HFF-Myc (cell line): ENCODE measurements at places on chromosomes 5 and 9.

- no peak for DNase-seq
Observed at GRCh38 chr9:133515240-133515610, 9.5 kb downstream of the MYMK start.

DNA sequence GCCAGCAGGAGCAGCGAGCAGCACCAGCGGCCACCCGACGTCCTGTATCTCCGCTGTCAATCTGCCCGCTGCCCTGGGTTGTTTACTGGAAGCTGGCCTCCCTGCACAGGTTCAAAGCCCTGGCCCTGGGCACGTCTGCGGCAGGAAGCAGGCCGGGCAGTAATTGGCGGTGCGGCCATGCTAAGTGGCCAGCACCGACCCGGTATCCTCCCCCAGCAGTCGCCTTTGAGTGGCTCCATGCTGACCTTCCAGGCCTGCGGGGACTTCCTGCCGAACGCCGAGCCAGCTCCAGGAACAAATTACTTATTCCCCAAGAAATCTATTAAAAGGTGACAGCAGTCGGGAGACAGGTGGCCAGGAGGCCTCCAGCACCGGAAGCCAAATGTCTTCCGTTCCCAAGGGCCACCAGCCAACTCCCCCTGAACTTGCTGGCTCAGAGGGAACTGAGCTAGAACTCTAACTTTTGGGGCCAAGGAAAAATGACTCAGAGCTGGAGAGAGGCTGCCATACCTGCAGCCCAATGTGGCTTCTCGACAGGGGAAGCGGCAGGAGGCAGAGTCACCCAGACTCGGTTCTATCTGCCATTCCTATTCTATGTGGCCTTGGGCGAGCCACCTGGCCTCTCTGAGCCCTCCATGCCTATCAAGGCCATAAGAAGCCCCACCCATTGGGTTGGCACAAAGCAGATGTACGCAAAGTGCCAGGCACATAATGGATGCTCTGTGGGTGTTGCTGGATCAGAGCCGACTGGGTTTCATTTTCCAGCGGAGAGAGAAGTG is 13.7 kb upstream of the PSMB7 start:
- no peak for DNase-seq

- no peak for DNase-seq
Observed at GRCh38 chr5:62127098-62127736, 178.8 kb upstream of the KIF2A start.

DNA sequence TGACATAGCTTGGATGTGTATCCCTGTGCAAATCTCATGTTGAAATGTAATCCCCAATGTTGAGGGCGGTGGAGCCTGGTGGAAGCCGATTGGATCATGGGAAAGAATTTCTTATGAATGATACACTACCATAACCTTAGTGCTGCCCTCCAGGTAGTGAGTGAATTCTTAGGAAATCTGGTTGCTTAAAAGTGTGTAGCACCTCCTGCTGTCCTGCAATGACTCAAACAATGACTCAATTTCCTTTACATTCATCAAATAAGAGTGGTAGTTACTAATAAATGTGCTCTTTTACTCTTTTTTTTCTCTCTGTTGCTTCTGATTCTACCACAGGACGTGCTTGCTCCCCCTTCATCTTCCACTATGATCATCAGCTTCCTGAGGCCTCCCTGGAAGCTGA is 1696.0 kb upstream of the CDH9 start:
- no peak for DNase-seq

- no peak for DNase-seq
Observed at GRCh38 chr5:87307796-87308423, 40.2 kb downstream of the RASA1 start.

- DNase-seq: peak; percentile 2
Observed at GRCh38 chr5:113608113-113608596, 94.7 kb downstream of the YTHDC2 start.

GRCh38 chr5:125719681-125720347 is 703.4 kb upstream of the GRAMD2B start:
- peak; percentile 39 for DNase-seq

GRCh38 chr5:170755679-170756456 is 27.7 kb upstream of the GABRP start:
- no peak for DNase-seq

- no peak for DNase-seq
Observed at GRCh38 chr5:136025900-136026299, 2.9 kb upstream of the TGFBI start.

DNA sequence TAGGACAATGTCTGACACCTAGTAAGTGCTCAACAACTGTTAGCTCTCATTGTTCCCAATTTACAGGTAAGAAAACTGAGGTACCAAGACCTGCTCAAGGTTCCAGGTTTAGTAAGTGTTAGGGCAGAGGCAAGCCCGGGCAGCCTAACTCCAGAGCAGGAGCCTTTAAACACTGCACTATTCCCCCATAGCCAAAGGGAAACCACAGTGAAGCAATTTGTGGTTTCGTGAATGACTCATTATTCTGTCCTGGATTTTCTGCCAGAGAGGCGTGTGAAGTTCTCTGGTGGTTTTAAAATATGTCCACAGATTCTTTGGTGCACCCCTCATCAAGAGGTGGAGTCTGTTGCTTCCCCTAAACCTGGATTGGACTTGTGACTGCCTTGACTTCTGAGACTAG is 1.0 kb upstream of the MCC start:
- DNase-seq: peak; percentile 96

DNA sequence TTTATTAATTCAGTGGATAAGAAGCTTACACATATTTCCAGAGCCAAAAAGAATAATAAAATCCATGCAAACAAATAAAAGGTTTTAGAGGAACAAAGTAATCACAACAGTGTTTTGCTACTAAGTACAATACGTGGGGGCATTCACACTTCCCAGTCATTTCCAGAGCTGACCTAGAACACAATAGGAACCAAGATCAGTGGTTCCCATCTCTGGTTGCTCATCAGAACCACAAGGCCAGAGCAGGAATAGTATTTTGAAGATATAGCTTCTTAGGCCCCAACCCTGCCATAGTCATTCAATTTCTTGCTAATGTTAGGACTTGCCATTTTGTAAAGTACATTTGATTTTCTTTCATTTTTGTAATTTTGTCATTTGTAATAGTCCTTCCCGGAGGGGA is 215.4 kb downstream of the NR3C1 start:
- DNase-seq: no peak

DNA sequence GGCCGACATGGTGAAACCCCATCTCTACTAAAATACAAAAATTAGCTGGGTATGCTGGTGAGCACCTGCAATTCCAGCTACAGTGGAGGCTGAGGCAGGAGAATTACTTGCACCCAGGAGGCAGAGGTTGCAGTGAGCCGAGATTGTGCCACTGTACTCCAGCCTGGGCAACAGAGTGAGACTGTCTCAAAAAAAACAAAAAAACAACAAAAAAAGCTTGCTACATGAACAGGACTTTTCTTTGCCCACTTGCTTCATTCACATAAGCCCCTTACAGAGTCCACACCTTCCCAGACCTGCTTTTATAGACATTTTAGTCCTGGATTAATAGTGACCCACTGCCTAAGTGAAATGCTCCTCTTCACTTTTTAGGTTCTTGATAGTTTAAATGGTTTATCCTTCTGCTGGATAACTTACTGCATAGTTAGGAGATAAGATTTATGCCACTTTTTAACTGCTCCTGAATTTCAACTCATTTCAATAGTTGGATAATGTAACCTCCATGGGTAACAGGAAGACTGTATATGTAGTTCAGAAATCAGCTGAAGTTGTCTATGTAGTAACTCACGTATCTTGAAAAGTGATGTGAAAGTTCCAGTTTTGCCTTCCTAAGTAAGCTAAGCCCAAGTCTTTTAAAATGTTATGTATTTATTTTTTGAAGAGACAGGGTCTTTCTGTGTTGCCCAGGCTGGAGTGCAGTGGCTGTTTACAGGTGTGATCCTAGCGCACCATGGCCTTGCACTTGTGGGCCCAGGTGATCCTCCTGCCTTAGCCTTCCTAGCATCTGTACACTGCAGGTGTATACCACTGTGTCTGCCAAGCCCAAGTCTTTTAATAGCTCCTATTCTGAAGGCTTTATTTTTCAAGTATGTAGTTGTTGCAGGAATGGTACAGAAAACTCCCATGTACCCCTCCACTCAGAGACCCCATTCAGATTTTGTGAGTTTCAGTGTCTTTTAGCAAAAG is 19.7 kb downstream of the SUB1 start:
- DNase-seq: no peak

GRCh38 chr9:24118190-24118589 is 292.1 kb upstream of the ELAVL2 start:
- DNase-seq: no peak

DNA sequence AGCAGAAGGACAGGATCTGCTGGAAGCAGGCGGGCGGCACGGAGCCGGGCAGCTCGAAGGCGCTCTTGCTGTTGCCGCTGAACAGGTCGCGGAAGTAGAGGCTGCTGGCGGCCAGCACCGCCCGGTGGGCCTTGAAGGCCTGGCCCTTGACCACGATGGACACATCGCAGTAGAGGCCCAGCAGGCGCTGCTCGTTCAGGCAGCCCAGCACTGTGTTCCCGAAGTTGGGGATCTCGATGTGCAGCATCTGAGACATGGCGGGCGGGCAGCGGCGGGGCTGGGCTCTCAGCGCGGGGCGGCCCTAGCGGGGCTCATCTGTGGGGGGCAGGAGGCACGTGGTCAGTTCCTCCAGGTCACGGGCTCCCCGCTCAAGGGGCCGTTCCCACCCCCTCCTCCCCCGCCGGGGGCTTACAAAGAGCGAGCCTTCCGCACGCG is 44.8 kb downstream of the NACC2 start:
- DNase-seq: no peak

- DNase-seq: no peak
Observed at GRCh38 chr9:102796244-102796643, 198.9 kb upstream of the CYLC2 start.

DNA sequence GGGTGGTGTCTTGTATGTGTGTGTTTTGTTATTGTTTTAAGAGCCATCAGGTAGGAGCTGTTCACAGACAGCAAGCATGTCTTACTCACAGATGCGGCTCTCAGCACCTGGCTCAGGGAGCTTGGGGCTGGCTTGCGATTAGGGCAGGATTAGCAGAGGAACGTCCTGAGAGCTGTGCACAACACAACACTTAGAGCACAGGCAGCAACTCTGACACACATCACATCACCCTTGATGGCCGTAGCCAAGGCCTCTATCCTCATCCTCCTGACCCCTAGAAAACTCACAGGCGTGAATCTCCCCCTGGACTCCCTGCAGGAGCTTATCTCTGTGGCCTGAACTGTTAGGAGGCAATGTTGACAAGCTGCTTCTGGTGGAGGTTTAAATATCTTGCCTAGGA is 7.1 kb upstream of the IL17B start:
- no peak for DNase-seq

GRCh38 chr5:59401637-59402036 is 491.9 kb downstream of the PDE4D start:
- no peak for DNase-seq

GRCh38 chr9:20253635-20254034 is 368.7 kb downstream of the MLLT3 start:
- DNase-seq: no peak

DNA sequence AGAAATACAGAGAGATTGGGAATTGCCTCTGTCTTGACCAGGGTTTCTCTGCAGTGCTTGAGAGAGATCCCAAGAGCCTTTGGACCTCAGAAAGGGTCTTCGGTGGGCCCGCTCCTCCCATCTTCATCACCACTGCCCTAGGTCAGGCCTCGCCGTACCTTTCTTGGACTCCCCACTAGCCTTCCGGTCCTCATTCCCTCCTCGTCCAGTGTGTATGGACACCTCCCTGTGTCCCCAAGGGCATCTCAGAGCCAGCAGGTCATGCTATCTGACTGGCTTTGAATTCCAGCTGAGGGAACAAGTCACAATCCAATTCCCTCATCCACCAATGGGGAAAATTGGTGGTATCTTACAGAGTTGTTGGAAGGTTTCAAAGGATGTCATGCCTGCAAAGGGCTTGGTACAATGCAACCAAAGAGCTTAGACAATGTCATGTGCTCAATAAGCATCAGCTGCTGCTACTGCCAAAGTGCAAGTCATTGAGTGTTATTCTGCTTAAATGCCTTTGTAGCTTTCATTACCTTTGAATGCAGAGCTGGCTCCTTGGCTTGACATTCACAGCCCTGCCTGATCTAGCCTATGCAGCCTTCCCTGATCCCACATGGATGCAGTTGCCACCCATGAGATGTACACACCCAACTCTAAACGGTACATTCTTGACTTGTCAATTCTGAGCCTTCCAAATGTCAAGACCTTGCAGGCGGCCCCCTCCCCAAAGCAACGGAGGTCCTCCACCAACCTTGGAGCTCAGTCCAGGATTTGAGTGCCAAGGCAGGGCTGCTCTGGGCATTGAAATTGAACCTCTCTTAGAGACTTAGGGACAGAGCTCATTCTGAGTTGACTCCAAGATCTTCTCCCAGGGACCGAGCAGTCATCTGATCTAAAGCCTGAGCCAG is 58.0 kb downstream of the HRH2 start:
- no peak for DNase-seq

- DNase-seq: no peak
Observed at GRCh38 chr9:77177894-77178794, 810 bp downstream of the VPS13A start.

DNA sequence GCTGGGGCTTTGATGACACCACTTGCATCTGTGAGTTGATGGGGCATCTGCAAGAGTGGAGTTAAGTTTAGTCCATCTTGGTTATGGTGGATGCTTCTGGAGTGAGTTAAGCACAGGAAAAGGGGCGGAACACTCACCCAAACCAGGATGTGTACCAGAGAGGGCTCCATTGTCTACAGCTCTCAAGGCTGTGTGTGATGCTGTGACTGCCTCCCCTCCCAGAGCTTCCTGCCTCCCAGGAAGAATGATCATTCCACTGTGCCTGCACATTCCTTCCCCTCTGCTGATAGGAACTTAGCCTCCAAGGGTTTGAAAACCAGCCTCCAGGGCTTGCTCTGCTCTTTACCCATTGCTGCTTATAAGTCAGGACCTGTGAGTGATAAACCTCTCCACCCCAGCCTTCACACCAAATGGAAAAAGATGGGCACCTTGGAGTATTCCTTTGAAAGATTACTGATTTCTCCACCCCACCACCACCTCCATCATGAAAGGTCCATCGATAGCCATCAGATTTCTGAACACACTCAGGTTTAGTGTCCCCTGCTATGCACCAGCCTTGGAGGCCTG is 160.1 kb upstream of the SPRY4 start:
- no peak for DNase-seq

DNA sequence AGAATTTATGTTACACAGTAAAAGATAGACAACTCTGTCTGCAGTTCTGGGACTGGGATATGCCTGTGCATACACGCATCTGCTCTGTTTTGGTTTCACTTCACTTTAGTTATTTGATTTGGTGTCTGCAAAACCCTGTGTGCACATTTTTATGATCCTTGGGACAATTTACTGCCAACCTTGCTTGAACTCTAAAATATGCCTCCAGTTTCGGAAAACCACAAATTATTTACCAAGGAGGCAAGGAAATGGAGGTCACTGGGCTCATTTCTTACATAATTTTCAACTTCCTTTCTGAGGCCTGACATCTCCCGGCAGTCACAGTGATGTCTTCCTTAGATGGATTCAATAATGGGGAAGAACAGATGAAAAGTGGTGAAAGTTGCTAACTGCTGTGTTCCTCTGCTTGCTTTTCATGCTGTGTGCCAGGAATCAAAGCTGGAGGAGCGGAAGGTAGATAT is 61.2 kb upstream of the TAF11L2 start:
- no peak for DNase-seq

GRCh38 chr5:44178414-44178813 is 210.8 kb downstream of the FGF10 start:
- DNase-seq: no peak

GRCh38 chr9:70340572-70340971 is 73.9 kb downstream of the KLF9 start:
- no peak for DNase-seq

- no peak for DNase-seq
Observed at GRCh38 chr5:82418608-82418950, 140.4 kb upstream of the RPS23 start.
